ENCODE measurements at places on chromosomes 2 and 18.
A peak's percentile ranks its signal among the peaks of the same experiment; 100 is the strongest.

GRCh38 chr2:191195021-191195420 is 44.2 kb upstream of the STAT4 start:
- DNase-seq, result no peak

DNA sequence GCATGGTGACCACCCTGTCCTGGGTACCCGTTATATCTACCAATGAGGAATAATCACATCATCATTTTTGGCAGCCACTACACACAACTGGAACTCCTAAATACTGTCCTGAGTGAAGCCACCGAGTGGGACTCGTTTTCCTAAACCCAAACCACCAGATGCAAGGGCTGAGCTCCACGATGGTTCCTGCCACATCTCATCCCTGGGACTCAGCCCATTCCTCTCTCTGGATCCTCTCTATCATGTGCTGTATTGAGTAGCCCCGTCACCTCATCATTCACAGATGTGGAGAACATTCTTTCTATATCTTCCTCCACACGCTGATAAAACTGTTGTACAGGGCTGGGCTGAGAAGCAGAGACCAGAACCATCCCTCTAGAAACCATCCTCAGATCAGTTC is 79.4 kb upstream of the SMAD7 start:
- DNase-seq, result no peak

DNA sequence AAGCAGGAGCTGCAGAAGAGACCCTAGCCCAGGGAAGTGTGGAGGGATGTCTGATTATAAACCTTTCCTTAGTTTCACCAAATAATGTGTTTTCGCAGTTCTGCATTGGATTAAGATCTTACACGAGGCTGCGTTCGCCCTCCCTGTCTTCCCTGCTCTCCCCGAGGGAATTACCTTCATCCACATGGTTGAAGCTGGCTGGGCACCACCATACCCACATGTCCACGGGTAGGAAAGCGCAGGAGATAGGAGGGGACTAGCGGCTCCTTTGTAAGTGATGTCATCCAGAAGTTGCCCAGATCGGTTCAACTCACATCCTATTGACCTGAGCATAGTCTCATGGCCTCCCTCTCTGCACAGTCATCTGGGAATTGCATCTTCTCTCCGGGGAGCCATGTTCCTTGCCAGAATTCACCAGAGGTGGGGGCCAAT is 1.1 kb downstream of the TTL start:
- DNase-seq, result peak; percentile 38

GRCh38 chr18:62412231-62412979 is 87.3 kb downstream of the TNFRSF11A start:
- DNase-seq, result no peak

- peak; percentile 93 for DNase-seq
Measured at GRCh38 chr18:59899298-59900221, at the start of gene PMAIP1. Gene PMAIP1 (plus strand): TSS chr18:59899996. CDS start chr18:59900178, 182 bp downstream.

DNA sequence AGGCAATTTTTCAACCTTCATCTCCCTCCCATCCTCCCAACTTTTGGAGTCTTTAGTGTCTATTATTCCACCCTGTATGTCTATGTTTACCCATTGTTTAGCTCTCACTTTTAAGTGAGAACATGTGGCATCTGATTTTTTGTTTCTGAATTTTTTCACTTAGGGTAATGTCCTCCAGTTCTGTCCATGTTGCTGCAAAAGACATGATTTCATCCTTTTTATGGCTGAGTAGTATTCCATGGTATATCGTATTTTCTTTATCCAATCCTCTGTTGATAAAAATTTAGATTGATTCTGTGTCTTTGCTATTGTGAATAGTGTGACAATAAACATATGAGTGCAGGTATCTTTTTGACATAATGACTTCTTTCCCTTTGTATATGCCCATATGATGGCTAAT is 48.2 kb downstream of the G6PC2 start:
- DNase-seq, result no peak

DNA sequence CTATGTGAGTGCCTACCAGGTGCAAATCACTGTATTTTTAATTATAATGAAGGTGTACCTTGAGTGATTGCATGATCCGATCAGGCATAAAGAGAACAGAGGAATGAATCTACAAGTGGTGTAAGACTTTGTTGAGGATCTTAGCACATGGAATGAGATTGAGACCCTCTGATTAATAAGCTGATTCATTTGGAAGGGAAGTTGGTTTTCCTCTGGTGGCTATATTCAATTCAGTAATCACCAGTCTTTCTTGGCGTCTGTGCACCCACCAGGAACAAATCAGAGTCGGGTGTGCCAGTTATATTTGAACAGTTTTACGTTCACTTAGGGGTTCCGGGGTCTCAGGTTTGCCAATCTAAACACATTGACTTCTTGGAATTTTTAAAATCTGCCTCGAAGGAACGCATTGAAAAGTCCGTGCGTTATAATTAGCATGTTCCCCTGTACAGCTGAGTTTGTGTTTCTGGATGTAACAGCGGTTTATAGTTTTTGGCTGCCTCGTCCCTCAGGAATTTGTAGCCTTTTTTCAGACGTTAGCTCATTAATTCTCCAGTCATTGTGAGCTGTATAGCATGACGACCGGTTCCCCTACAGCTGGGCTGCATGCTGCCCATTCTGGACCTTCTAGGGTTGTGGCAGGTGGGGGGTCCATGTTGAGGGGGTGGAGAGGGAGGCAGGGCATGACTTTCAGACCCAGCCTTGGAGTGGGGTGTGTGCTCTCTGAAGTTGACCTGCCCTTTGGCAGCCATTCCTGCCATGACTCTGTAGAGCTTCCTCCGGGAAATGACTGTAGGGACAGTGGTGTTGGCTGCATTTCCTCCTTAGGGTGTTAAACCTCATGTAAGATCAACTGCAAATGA is 20.3 kb downstream of the MYO1B start:
- no peak for DNase-seq

DNA sequence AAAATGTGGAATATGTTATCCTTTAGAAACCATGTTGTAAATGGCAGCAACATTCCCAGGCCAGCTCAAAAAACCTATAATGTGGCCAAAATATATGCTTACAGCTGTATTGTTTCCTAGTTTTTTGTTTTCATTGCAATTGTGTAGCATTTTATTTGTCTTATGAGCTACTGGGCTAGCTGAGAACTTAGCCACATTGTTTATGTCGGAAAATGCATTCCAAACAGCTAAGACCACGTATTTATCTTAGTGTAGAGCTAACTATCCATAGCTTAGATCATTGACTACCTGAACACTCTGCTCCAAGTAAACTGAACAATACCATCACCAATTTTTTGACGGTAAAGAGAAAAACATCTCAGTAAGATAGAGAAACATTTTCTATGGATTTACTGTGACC is 38.4 kb downstream of the METAP1D start:
- DNase-seq, result no peak

GRCh38 chr2:232666051-232666805 is 30.9 kb upstream of the GIGYF2 start:
- no peak for DNase-seq
